ENCODE measurements at places on chromosomes 1 and 21.

GRCh38 chr1:44655609-44656008 lies 18.7 kb downstream of the TMEM53 start:
- no peak for DNase-seq

GRCh38 chr1:205774198-205775014 lies 876 bp downstream of the RAB29 start:
- no peak for DNase-seq

DNA sequence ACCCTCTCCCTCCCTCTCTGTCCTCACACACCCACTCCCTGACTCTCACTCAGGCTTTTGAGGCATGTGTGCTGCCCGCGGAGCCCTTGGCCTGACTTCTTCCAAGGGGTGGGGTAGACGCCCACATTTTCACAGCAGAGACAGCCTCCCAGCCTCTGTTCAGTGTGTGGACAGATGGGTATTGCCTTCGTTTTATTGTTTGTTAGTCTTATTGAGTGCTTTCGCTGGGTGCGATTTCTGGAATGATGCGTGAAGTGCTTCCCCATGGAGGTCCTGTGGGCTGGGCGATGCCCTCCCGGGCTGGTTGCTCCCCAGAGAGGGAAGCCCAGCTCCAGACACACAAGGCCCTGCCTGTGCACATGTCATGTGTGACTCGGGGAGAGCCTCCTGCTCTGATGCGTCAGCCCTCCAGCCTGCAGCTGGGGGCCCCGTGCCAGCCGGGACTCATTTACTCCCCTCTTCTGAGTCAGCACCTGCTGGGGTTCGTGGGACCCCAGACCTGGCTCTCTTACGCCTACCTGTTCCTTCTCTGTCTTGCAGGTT lies 14.7 kb downstream of the PDXK start:
- DNase-seq = peak; percentile 39

DNA sequence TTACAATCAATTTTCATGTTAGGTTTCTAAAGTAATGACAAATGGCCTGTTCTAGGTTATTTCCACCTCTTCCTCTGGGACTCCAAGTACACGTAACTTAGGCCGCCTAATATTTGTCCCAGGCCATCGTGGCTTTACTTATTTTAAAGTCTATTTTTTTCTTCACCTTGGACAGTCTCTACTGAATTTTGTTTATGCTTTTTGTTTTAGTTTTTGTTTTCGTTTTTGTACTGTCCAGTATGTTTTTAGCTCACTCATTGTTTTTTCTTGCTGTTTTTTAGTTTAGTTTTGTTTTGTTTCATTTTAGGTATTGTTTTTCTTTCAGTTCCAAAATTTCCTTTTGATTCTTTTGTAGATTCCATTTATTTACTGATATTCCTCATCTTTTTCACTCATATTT lies 187.7 kb upstream of the RNPC3 start:
- no peak for DNase-seq

GRCh38 chr1:29812408-29813135 lies 576.2 kb downstream of the PTPRU start:
- no peak for DNase-seq

Measured in NCI-H2171 (cell line).